Stimulated activated CD4-positive, alpha-beta T cell treated with anti-CD3 and anti-CD28 coated beads, Interleukin-4, amount 100 ng/mL, for 4 hours (primary cell): ENCODE measurements at places on chromosomes 6 and 20.

GRCh38 chr6:119043783-119044182, 34.7 kb downstream of the FAM184A start:
- DNase-seq, result no peak

GRCh38 chr20:34999021-34999451, 43.4 kb downstream of the MYH7B start:
- no peak for DNase-seq

GRCh38 chr6:3270258-3270657, 11.5 kb downstream of the PSMG4 start:
- DNase-seq, result no peak

DNA sequence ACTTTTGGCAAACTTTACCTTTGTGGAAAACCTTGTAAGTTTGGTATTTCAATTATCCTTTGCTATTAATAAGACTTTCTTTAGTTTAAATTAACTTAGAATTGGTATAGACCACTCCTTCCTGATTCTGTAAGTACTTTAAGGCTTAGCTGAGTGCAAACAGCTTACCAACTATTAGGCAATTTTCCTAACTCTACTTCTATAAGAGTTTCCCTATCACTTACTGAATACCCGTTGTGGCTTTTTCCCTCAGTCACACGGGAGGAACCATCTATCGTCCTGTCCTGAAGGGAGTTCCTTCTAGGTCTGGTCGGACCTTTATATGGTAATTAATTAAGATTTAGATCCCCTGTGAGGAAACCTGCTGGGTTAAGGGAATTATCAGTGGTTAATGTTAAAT, 9.6 kb downstream of the SLC35A1 start:
- no peak for DNase-seq
